ENCODE measurements at places on chromosomes 6 and 20.

DNA sequence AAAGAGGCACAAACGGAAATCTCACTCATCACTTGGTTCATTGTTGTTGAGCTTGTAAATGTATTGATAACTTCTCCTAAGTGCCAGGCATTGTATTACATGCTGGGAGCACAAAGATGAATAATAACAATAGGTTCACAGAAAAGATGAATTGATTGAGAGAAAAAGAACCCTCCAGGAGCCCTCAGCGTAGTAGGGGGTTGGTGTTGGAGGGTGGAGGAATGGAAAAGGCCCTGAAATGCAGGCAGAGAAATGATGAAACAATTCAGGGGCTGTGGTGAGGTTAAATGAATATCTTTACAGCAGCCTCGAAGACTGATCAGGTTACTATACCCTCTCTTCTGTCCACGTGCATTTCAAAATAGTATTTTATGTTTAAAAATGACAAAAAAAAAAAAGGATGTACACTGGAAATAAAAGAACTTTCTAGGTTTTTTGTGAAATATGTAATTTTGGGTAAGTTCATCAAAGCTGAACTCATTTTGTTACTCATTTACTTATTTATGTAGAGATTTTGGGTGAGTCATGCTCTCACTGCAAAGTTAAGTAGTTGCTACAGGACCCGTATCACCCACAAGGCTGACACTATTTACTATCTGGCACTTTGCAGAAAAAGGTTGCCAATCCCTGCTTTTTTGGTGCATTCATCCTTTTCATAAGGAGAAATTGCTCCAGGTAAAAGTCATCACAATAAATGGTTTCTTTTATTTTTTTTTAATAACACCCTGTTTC lies 277.3 kb downstream of the ZNF217 start:
- DNase-seq = no peak

- DNase-seq = no peak
Observed at GRCh38 chr6:112300896-112301295, 46.2 kb upstream of the RFPL4B start.

- DNase-seq = no peak
Observed at GRCh38 chr20:17882834-17883591, 85.6 kb downstream of the SNX5 start.

- no peak for DNase-seq
Observed at GRCh38 chr6:145727817-145728388, 7.4 kb downstream of the EPM2A start.

DNA sequence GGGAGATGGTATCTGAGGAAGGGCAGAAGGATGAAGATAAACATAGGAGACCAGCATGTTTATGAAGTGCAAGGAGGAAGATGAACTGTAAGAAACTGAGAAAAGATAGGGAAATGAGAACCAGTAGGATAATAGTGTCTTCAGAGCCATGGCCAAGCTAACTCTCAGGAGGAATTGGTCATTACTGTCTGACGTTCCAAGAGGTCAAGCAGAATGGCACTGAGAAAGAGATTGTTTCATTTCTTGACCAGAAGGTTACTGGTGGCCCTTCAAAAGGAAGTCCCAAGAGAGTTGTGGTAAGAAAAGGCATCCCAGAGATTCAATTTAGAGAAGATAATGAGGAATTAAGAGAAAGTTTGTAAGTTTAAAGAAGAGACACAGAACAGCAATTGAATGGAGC lies 47.5 kb downstream of the EYA4 start:
- no peak for DNase-seq

- DNase-seq = no peak
Observed at GRCh38 chr6:54059683-54060082, 51.6 kb upstream of the MLIP start.

DNA sequence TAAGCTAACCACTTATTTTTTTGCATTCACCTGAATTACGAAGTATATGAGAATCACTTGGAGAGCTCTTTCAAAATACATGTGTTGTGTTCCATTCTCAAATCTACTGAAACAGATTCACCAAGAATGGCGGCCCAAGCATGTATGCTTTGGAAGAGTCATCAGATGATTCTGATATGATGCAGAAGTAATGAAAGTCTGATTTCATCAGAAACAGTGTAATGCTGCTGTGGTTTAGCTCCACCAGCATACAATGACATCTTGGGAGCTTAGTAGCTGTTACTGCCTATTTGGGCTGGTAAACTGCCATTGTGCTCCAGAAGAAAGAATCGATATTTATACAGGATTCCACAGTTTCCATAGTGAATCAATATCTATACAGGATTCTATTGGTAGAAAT lies 52.9 kb downstream of the UBR2 start:
- DNase-seq = no peak

- no peak for DNase-seq
Observed at GRCh38 chr20:46990017-46990595, 95.5 kb downstream of the EYA2 start.

DNA sequence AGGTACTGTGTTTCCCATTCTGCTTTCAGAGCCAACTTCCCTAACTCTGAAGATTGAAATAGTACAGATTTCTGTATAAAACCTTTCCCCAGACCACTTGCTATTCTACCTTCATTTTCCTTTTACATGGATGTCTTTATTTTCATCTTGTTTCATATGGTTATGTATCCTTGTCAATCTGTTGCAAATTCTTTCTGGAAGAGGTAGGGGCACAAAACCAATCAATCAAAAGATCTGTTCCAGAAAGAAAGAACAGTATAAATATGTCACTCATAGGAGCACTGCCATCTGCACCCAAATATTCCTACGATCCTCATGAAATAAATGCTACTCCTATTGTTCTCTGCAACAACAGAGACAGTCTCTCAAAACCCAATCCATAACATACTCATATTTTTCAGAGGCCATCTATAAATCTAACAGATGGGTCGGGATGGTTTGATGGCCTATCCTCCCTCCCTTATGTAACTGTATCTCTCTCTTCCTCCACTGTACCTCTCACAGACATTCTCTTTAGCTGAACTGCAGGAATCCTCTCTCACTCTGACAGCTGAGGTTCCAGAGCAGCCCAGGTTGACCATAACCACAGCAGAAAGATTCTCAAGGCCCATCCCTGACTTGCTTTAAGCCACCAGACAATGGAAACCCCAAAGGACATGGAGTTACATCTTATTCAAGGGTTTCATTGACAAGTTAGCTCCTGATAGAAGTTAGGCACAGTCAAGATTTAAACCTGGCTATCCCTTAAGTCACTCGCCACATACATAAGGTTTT lies 112.8 kb downstream of the ZMYND8 start:
- DNase-seq = no peak

GRCh38 chr6:127517693-127518092 lies 1.4 kb downstream of the MTCL3 start:
- DNase-seq = no peak

- DNase-seq = no peak
Observed at GRCh38 chr6:161684731-161685475, 411.0 kb upstream of the AGPAT4 start.

DNA sequence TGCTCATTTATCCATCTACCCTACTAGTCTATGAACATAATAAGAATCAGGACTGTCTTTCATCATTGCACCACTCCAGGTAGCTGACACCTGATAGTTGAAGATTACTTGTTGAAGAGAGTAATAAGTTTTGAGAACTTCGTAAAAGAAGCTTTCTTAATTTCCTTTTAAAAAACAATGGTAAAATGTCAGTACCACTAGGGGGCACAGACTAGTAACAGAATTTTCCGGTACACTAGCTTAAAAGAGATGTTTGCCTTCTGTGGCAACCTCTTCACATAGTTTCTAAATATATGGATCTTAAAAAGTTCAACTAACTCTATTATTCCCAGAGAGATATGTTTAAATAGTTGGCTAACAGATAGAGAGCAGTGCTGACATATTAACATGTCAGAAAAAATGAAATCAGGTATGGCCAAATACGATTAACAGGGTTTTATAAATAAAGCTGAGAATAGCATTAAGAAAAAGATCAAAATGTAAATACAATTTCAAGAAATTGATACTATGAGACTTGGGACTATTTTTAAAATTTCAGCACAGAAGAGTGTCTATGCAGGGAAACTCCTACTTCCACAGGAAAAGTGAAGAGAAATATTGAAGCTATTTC lies 5.4 kb upstream of the KCNQ5 start:
- DNase-seq = no peak

GRCh38 chr6:160084198-160084776 lies 37.3 kb upstream of the SLC22A1 start:
- no peak for DNase-seq

DNA sequence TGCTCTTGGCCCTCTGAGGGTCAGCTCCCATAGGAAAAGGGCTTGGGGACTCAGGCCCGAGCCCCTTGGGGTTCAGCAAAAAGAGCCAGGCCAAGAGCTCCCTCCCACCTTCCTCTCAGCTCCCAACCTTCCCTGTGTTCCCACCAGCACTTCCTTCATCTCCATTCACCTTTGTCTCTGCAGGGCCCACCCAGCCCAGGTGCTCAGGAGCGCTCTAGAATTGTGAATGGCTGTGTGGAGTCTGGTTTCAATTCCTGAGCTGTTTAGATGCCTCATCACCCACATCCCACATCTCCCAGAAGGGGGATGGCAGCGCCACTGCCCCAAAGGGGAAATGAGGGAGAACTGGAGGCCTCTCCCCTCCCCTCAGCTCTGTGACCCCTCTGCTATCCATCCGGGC lies 7.7 kb downstream of the GRM4 start:
- no peak for DNase-seq

DNA sequence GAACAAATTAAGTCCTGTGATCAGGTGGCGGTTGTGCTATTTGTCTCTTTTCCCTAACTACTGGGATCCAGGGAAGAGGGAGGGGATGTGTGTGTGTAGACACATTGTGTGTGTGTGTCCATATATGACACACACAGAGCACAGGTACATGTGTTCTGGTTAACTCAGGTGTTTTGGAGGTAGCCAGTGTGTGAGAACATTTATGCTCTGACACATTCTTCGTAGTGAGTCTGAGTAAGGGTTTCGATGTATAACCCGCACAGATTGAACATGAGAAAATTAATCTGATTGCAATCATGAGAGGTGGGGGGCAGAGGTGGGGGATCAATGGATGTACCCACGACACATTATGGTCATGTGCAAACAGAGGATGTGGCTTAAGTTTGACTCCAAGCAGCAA lies 12.6 kb downstream of the ZC3H12D start:
- no peak for DNase-seq

- DNase-seq = no peak
Observed at GRCh38 chr20:15287329-15287728, 949.9 kb upstream of the FLRT3 start.

DNA sequence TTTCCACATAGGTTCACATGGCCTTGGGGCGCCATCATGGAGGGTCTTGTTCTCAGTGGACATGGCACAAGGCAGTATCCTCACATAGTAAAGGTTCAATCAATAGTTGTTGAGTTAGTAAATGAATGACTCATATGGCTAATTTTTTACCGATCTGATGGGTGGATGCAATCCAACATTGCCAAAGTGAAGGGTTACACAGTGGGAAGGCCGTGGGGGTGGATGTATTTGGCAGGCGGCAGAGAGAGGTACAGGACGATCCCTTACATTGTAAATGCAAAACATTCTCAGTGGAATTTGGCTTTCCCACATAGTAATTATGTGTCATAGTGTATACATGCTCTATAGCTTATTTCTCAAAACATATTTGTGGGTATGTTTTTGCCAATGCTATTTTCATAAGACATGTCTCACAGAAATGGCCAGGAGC lies 21.0 kb upstream of the PDE7B start:
- no peak for DNase-seq

- DNase-seq = no peak
Observed at GRCh38 chr20:48287552-48288170, 502.4 kb upstream of the SULF2 start.

DNA sequence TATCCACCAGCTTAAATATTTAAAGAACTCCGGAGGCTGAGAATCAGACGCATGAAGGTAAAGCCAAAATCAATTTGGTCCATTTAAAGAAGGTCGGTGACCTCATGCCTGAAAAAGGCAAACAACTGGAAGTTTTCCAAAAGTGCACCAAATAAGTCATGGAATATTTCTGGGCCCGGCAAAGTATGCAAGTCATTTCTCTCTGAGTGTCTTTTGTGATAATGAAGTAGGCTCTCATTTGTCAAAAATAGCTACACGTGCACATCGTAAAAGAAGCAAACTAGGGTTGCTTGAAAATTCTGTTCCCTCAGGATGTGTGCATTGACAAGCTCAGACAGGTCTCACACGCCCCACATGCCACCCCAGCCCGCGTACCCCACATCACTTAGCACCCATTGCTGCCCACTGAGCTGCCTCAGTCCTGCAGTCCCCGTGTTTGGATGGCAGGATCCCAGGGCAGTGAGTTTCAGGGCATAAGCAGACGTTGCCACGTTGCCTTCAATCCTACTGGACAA lies 20.5 kb upstream of the PYGB start:
- no peak for DNase-seq

DNA sequence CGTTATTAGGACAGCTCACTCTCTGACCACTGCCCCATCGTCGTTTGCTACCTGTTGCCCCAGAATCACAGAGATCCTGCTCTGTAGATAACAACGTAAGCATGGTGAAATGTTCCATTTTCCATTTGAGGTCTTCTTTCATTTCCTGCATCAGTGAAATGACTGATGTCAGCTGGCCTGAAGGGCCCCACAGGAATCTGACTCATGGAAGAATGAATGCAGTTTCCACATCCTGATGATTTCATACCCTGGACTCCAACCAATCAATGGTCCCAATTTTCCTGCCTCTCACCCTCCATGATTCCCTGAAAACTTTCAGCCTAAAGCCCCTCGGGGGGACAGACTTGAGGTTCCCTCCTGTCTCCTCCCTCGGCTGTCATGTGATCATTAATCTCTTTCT lies 394.4 kb upstream of the CDH4 start:
- no peak for DNase-seq

- DNase-seq = no peak
Observed at GRCh38 chr20:1164871-1165270, 19.9 kb downstream of the TMEM74B start.

- no peak for DNase-seq
Observed at GRCh38 chr20:12110711-12111110, 193.0 kb downstream of the BTBD3 start.

DNA sequence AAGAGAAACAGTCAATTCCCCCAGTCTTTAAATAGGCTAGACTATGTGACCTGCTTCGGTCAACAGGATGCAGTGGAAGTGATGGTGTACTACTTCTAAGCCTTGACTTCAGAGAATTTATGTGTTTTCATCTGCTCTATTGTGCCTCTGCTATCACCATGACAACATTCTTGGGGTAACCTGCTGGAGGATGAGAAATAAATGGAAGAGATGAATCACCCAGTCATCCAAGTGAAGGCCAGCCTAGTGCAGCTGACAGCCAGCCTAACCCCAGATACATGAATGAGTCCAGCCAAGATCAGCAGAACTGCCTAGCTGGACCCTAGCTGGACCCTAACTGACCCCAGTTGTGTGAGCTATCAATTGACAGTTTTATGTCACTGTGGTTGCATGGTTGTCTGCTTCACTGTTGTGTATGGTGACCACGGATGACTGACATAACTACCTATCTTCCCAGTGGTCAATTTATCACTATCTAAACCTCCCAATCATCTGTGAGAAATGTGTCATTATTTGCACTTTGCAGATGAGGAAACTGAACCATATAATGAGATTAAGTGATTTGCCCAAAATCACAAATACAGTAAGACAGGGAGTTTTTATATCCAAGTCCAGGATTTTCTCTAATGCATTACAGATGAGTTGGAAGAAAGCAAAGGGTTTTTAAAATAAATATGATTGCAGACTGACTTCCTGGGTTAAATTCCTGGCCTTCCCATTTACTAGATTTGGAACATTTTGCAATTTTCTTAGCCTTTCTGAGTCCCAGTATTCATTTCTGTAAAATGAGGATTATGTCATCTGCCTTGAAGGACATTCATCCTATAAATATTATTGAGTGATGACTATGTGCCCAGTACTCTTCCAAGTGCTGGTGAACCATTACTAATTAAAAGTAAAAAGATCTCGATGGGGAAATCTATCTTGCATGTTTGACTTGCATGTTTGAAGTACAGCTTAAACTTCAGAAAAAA lies 136.4 kb upstream of the PLCB4 start:
- DNase-seq = no peak
